ENCODE measurements at places on chromosomes 16 and 17.

GRCh38 chr16:50585331-50585776 is 37.2 kb downstream of the NKD1 start:
- DNase-seq = no peak

GRCh38 chr17:2266865-2267228 is 36.7 kb downstream of the SMG6 start:
- no peak for DNase-seq

- no peak for DNase-seq
These were observed 56.3 kb downstream of the ABCC1 start for GRCh38 chr16:16005721-16006120.

GRCh38 chr16:90078579-90078895 is 1.4 kb upstream of the PRDM7 start:
- no peak for DNase-seq

GRCh38 chr17:77371888-77372443 is 231.2 kb downstream of the SEC14L1 start:
- no peak for DNase-seq

GRCh38 chr17:35733366-35733765 is 1.9 kb downstream of the RASL10B start:
- DNase-seq = no peak

GRCh38 chr17:75457047-75457654 is 716 bp downstream of the TMEM94 start:
- no peak for DNase-seq

DNA sequence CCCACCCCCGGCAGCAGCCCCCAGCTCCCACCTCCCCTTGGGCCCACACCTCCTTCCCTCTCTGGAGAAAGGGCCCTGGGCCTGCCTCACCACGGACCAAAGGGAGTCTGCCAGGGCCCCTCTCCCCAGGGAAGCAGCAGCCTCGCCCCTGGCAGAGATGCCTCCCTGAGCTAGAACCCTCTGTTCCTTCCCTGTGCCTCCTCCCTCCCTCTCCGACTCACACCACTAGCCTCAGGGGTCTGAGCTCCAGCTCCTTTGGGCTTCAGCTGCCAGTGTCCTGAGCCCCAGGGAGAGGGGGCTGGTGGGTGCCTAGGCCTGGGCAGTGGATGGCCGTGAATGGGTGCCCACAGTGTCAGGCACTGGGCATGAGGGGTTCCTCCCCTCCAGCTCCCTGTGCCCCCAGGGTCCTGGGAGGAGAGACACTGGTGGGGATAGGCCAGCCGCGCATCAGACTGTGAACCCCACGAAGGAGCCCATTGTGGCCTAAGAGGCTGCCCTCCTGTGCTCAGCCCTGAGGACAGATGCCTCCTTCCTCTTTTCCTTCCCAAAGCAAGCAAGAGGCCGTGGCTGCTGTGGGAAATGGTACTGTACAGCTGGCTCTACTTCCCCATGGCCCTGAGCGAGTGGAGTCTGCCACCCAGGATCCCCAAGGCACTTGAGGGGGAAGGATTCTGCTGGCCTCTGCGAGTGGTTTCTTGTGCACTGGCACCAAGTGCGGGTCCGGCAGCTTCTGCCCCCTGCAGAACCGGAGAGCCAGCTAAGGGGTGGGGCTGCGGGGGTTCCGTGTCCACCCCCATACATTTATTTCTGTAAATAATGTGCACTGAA is 20.7 kb downstream of the MMP15 start:
- DNase-seq = no peak

- DNase-seq = no peak
These were observed 276.4 kb upstream of the PSMD7 start for GRCh38 chr16:74020095-74020670.

GRCh38 chr17:50134206-50135110 is 4.5 kb upstream of the SAMD14 start:
- DNase-seq = no peak

Measured in AG04449 (cell line).